SJCRH30 (cell line): ENCODE measurements at places on chromosomes 16 and 17.

GRCh38 chr17:72423286-72423589 is 302.4 kb downstream of the SOX9 start:
- DNase-seq, result no peak

- DNase-seq, result no peak
Observed at GRCh38 chr17:55354941-55355340, 66.7 kb downstream of the MMD start.

DNA sequence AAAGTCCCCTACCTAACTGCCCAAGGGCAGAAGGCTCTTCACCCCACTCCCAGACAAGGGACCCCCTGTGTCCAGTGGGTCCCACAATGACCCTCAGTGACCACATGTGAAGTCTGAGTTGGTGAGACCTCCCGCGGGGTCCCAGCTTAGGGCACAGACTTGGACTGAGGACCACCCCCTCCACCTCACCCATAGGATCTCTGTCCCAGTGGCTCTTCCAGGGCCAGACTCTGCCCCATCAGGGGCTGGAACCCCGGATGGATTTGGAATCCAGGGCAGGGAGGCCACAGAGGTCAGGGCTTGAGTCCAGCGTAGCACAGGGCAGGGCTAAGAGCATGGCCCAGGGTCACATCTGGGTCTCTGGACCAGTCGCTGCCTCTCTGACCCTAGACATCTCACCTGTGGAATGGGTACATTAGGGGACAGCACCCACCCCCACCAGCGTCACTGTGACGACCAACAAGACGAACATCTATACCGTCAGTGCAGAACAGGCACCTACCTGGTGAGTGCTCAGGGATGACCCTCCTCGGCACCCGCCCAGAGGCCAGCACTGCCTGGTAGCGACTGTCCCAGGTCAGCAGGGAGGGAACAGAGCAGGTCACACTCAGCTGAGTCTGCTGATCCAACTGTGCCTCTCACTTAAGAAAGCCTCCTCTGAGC is 37.7 kb downstream of the TNFRSF13B start:
- no peak for DNase-seq

- no peak for DNase-seq
Observed at GRCh38 chr17:44310609-44311376, 2.4 kb downstream of the RUNDC3A start.

DNA sequence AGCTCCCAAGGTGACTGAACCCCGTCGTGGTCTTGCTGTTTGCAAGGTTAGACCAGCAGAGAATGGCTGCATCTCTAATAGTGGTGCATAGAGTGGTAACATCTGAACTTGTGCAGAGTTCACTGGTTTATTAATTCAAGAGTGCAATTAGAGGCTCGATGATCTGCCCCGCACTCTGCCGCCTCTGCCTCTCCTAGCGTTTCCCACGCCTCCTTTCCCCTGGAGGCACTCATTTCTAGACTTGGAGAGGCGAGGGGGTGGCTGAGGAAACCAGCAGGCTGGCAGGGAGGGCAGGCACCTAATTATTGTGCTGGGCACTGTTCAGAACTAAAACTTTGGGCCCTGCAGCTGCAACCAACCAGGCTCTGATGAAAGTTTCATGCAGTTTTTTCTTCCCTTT is 363.5 kb upstream of the EEF2KMT start:
- no peak for DNase-seq

DNA sequence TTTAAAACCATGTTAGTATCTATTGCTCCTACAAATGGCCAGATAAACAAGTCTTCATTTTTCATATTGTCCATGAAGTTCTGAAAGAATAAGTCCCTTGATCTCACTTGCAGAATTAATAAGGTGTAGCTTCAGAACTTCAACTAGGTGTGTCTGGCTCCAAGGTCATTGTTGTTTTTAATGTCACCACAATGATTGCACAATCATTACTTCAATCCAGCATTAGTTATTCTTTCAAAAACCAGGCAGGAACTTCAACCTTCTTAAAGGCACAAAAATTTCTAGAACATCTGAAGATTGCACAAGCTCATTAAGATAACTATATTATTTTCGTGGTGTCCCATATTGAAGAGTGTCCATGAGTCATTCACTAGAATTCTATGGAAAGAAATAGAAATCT is 1386.4 kb downstream of the CDH11 start:
- no peak for DNase-seq

- DNase-seq, result peak; percentile 79
Observed at GRCh38 chr16:68704232-68704867, 32.7 kb upstream of the CDH1 start.

- no peak for DNase-seq
Observed at GRCh38 chr16:10769381-10769780, 25.7 kb downstream of the NUBP1 start.

GRCh38 chr17:1697681-1698080 is 12.5 kb downstream of the TLCD2 start:
- no peak for DNase-seq

- DNase-seq, result no peak
Observed at GRCh38 chr17:10649602-10650001, 7.5 kb downstream of the MYH3 start.

DNA sequence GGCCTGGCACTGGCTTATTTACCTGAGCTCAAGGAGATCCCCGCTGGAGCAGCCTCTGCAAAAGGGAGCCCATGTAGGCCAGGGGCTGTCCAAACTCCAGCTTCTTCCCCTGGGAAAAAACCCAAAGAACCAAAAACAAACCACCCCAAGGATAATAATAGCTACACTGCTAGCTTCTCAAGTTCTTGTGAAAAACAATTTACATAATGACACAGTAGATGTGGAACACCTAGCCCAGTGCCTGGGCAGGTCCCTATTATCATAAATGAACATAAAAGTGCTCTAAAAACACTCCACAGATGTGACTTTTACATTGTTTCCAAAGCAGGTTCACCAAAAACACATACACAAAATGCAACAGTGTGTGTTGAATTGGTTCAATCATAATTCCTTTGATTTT is 27.3 kb downstream of the CENPV start:
- DNase-seq, result no peak

- no peak for DNase-seq
Observed at GRCh38 chr17:77905766-77906165, 52.7 kb upstream of the TNRC6C start.

- DNase-seq, result no peak
Observed at GRCh38 chr17:76075364-76076145, 974 bp downstream of the GALR2 start.

DNA sequence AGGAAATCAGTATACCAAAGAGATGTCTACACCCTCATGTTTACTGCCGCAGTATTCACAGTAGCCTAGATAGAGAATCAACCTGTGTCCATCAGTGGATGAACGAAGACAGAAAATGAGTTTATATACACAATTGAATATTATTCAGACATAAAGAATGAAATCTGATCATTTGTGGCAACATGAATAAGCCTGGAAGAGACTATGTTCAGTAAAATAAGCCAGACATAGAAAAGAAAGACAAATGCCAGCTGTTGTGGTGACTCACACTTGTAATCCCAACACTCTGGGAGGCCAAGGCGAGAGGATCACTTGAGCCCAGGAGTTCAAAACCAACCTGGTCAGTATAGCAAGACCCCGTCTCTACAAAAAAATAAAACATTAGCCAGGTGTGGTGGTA is 16.1 kb downstream of the NUDT16L1 start:
- no peak for DNase-seq

- peak; percentile 23 for DNase-seq
Observed at GRCh38 chr16:58331024-58331707, 36.3 kb upstream of the PRSS54 start.

- DNase-seq, result no peak
Observed at GRCh38 chr17:83196366-83196765, 117.0 kb downstream of the METRNL start.

- DNase-seq, result no peak
Observed at GRCh38 chr17:73588891-73589290, 55.4 kb downstream of the SDK2 start.

DNA sequence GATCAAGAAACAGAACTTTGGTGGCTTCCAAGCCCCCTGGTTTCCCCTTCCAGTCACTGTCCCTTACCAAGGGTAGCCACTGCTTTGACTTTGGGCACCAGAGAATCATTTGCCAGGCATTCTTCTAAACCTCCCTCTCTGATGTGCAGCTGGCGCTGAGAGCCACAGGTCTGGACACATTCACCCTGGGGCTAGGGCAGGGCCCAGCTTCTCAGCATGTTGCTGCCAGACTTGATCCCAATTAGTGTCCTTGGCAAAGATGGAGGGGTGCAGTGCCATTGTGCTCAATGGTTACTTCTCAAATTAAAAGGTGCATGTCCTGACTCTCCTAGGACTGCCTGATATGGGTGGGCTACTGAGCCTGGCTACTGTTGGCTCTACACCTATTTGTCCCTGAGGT is 7.6 kb upstream of the SLC47A2 start:
- no peak for DNase-seq

- no peak for DNase-seq
Observed at GRCh38 chr17:31531336-31531980, 140.0 kb downstream of the RAB11FIP4 start.

DNA sequence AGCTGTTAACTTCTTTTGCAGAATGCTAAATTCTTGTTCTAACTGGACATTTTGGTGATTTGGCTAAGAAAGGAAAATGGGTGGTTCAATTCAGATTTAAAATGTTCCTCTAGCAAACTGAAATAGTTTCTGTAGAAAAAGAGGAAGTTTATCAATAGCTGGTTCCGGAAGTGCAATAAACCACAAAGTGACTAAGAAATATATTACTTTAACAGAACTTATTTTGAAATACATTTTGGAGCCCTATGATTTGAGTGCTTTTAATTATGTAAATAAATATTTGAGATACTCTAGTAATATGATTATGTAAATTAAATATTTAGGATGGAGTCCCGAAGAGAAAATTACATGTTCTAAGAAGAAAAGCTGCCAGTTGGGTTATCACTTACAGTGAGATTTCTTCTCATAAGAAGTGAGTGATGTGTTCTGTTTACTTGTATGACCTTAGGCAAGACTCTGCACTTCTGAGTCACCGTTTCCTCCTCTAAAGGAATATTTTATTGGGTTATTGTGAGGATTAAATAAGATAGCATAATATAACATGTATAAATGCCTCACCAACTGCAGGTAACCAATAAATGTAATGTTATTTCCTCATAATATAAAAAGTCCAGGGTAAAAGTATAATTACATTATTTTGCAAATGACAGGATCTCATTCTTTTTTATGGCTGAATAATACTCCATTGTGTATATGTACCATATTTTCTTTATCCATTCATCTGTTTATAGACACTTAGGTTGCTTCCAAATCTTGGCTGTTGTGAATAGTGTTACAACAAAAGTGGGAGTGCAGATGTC is at the start of gene EVI2B:
TSS of gene EVI2B (minus strand) at position 73 of the 800 bp plus-strand sequence. CDS start 8,445 bp downstream, outside the sequence.
- DNase-seq, result no peak

DNA sequence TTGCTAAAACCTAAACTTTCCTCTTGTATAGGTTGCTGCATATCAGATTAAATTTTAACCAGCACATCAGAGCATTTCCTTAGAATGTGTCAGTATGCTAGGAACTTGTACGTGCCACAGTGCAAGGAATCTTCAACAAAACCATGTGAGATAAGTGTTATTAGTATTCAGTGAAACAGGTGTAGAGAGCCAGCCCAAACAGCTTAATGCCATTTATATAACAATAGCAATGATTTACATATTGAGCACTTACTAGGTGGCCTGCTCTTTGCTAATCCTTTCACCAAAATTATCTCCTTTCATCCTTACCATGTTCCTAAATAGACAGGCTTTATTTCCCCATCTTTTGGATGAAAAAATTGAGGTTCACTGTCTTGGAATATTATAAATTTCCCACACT is 485.7 kb downstream of the HS3ST4 start:
- no peak for DNase-seq

DNA sequence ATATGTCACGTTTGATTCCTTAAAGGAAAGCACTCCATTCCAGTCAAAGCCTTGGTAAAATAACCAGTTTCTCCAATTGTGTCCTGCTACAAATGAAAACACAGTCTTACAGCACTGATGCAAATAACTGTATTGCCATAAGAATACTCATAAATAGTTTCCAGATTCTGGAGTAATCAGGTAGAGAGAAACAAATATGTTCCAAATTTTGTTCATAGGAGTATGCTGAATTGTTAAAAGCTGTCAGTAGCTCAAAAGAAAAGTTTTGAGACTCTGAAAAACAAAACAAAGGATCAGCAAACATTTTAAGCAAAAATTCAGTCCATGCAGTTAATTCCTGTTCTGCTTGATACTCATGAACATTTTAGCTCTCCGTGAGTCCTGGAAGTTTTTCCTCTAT is 7.8 kb downstream of the DHRS7B start:
- DNase-seq, result no peak

GRCh38 chr17:61337290-61337689 is 62.4 kb upstream of the TBX2 start:
- no peak for DNase-seq

DNA sequence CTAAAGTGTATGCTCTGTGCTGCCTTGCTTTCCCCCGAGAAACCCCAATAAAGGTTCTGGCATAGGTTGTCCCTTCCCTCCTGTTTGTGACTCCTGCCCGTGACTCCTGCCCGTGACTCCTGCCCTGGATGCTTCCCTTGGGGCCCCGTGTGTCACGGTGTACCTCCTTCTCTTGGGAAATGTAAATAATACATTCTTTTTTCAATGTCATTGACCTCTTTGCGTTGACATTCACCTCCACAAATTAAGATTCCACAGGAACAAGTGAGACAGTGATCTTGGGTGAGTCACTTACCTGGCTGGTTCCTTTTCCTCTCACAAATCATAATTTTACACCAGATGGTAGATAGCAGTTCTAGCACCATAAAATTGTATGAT is 632 bp downstream of the CCL15 start:
- DNase-seq, result no peak

- DNase-seq, result no peak
Observed at GRCh38 chr16:80006241-80007215, 406.0 kb upstream of the MAF start.

- no peak for DNase-seq
Observed at GRCh38 chr16:48481772-48482171, 96.6 kb upstream of the SIAH1 start.

GRCh38 chr16:46916980-46917379 is 32.8 kb downstream of the GPT2 start:
- DNase-seq, result no peak

GRCh38 chr16:143456-143855 is 5.0 kb upstream of the NPRL3 start:
- DNase-seq, result no peak

DNA sequence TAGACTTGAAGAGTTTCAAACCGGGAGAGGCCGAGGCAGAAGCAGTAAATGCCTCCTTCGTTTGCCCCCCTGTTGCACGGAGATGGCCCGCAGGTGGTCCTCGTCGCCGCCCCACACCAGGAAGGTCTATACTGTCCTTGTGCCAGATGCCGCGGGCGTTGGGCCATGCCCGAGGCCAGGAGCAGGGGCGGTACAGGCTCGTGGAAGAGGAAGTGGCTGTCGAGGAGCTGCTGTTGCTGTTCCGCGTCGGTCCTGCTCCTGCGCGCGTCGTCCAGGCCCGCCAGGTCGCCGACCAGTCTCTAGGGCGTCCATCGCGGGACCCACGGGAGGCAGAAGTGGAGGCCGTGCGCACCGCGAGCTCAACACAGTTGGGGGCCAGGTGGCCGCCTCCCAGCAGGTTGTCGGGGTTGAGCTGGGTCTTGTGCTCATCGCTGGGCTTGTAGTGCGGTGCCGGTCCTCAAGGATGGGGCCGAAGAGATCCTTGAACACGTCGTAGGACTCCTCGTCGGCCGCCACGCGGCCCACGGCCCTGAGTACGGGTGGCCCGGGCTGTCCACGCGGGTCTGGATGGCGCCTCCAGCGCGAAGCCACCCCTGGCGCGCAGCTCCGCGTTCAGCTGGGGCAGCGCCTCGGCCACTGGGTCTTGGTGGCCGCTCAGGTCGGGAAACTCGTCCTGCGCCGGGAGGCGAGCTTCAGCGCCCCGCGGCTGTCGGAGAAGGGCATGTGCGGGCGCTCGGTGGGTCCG is 13.1 kb upstream of the C16orf87 start:
- no peak for DNase-seq

GRCh38 chr16:11084484-11084875 is 140.1 kb downstream of the CLEC16A start:
- peak; percentile 37 for DNase-seq
